ENCODE measurements at places on chromosomes 1 and 21.
A peak's percentile ranks its signal among the peaks of the same experiment; 100 is the strongest.

GRCh38 chr1:6108937-6109614 is 63.4 kb downstream of the KCNAB2 start:
- peak; percentile 30 for DNase-seq
- no peak overlapping the region for H3K27ac ChIP-seq
- peaks cover 2% of the 10 kb centered on the region for H3K27me3 ChIP-seq

- peak overlapping the region; percentile 86 for H3K27ac ChIP-seq
- peaks cover 63% of the 10 kb centered on the region for H3K4me1 ChIP-seq
- H3K4me3 ChIP-seq, result peak overlapping the region; percentile 91
- peak; percentile 17 for DNase-seq
These were observed 791 bp downstream of the USP24 start for GRCh38 chr1:55214212-55214933.

- no peak overlapping the region for H3K27ac ChIP-seq
- H3K4me3 ChIP-seq, result no peak overlapping the region
- no peaks in the 10 kb centered on the region for H3K4me1 ChIP-seq
- H3K27me3 ChIP-seq, result peaks cover 12% of the 10 kb centered on the region
These were observed 5.1 kb downstream of the C1orf87 start for GRCh38 chr1:60068393-60069045.

DNA sequence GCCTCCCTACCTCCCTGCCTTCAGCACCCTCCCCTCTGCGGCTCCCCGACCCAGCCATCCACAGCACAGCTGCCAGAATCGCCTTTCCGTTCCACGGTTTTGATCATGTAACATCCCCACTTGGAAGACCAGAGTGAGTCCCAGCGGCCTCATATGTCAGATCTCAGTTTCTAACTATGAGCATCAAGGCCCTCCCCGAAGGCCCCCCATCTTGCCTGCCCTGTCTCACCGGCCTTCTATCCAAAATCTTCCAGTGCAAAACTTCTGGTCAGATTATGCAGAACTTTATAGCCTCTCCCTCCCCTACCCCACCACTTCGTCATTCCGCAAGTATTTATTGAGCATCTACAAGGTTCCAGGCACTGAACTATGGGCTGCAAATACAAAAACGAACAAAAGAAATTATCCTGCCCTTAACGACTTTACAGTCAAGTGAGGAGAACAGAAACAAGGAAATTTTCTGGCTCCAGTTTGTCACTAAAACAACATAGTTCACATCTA is 20.3 kb upstream of the LMX1A start:
- no peak for DNase-seq
- peak overlapping the region; percentile 18 for H3K4me3 ChIP-seq
- peaks cover 67% of the 10 kb centered on the region for H3K27me3 ChIP-seq
- no peaks in the 10 kb centered on the region for H3K36me3 ChIP-seq
- no peak overlapping the region for H3K27ac ChIP-seq

GRCh38 chr1:157862114-157863070 is 20.8 kb upstream of the CD5L start:
- H3K27ac ChIP-seq, result no peak overlapping the region
- H3K4me1 ChIP-seq, result no peaks in the 10 kb centered on the region
- no peaks in the 10 kb centered on the region for H3K36me3 ChIP-seq
- no peak overlapping the region for H3K4me3 ChIP-seq
- DNase-seq, result no peak

DNA sequence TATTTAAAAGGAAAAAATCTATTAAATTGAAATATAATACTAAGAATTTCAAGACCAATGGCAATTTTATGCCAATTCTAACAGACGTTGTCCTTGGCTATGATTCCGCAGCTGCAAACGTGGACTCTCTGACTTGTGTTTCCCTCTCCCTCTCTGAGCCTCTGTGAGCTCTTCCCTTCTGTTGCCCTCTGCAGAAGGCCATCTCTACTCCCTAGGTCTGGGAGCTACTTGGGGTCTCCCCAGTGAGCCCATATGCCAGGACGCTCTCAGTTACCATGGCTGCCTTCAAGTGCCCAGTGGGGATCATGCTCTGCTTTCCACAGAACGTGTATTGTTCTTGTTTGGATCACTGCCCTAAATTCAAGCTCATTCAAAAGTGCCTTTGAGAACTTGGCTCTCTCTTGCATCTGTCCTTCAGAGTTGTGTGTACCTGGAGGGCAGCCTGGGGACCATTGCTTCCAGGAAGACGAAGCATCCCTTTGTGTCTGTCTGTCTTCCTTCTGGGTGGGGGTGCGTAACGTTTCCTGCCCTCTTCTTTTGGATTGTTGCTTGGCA is 97.5 kb upstream of the TSPAN2 start:
- H3K36me3 ChIP-seq, result no peaks in the 10 kb centered on the region
- DNase-seq, result no peak

DNA sequence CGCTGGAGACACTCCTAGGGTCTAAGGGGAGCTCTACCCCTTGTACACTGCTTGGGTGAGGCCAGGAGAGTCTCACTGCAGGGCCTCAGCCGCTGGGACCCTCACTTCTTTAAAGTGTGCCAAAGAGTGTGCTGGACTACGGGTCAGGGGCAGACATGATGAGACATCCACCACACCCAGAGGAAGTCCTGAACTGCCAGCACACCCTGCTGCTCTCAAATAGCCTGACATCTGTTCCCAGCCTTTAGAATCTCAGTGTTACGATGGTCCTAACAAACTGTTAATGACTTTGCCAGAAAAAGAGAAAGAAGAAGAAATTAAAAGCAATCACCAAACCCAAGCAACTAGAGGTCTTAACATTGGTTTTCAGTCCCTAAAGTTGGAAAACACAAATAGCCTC is 49.0 kb downstream of the MRPL37 start:
- no peaks in the 10 kb centered on the region for H3K27me3 ChIP-seq
- H3K27ac ChIP-seq, result no peak overlapping the region
- H3K4me1 ChIP-seq, result peaks cover 5% of the 10 kb centered on the region
- DNase-seq, result no peak
- H3K36me3 ChIP-seq, result peaks cover 11% of the 10 kb centered on the region

DNA sequence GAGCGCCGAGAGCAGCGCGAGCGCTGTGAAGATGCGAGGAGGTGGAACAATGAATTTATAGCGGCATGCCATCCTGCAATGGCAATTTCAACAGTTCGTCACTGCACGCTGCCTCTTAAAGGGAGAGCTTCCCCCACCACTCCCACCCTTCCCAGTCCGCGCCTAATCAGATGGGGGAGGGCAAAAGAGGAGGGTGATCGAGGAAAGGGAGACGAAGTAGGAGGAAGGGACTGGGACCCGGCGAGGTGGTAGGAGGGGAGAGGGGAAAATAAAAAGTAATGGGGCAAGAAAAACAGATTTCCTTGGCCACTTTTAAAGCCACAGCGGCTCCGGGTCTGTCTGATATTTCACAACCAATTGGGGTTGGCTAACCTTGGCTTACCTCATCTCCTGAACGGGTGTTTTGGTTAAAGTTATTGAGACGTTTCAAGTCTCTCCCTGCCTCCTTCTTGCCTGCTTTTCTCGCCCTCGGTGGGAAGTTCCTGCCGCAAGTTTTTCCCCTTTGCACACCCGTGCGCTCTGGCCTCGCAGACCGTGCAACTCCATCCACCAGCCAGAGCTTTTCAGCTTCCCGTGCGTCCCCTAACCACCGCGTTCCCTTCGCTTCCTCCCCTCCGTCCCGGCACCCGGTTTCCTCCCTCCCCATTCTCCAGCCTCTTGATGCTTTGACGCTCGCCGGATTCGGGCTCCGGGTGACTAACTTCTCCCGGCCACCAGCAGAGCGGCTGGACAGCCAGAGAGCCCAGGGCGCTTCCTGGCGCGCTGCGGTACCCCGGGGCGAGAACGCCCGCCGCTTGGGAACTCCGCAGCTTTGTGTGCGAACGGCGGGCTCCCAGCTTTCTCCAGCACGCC is at the start of gene ADAMTS5:
Gene ADAMTS5, minus strand, starts transcription at position 27 of the 852 bp plus-strand sequence. CDS start 697 bp downstream, outside the sequence.
- no peak within 1 kb of the TSS for H3K27ac ChIP-seq
- H3K36me3 ChIP-seq, result no peaks in the 10 kb centered on the region
- no peak for DNase-seq
- no peaks in the 10 kb centered on the region for H3K4me1 ChIP-seq
- peaks cover 39% of the 10 kb centered on the region for H3K27me3 ChIP-seq
- no peak within 1 kb of the TSS for H3K4me3 ChIP-seq

DNA sequence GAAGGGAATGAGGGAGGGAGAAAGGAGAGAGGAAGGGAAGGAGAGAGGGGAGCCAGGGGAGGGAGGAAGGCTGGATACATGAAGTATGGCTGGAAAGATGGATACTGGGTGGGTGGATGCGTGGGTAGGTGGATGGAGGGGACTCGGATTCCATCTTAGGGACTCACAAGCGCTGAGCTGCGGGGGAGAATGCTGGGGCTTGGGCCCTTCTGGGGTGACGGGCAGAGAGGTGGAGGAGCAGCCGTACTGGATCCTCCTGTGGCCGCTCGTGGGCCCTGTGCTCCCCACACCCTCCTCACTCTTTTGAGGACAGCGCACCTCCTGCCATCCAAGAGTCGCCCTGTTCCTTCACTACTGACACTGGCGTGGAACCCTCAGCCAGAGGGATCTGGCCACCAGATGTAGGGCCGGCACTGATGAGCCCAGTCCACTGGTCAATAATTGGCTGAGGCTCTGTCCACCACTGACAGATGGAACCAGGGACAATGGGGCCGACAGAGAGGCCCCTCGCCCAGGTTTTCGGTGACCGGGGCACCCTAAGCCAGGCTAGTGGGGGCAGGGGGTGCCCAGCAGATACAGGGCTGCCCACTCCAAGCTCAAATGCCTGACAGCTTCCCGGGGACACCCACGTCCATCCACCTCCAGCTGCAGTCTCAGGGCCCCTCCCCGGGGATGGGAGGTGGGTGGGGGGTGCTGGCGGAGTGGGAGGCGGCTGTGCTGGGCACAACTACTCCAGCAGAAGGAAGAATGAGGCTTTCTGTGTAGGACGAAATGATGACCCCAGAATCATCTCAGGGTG is 4.4 kb upstream of the ACTRT2 start:
- H3K4me1 ChIP-seq, result no peaks in the 10 kb centered on the region
- H3K36me3 ChIP-seq, result no peaks in the 10 kb centered on the region
- H3K27me3 ChIP-seq, result no peaks in the 10 kb centered on the region
- no peak overlapping the region for H3K27ac ChIP-seq

GRCh38 chr1:41621256-41621655 is 136.8 kb upstream of the EDN2 start:
- H3K4me1 ChIP-seq, result peaks cover 43% of the 10 kb centered on the region
- DNase-seq, result no peak
- H3K36me3 ChIP-seq, result peaks cover 63% of the 10 kb centered on the region
- H3K27ac ChIP-seq, result no peak overlapping the region

- DNase-seq, result no peak
- no peak overlapping the region for H3K27ac ChIP-seq
- H3K27me3 ChIP-seq, result peaks cover 43% of the 10 kb centered on the region
- no peaks in the 10 kb centered on the region for H3K36me3 ChIP-seq
- H3K4me3 ChIP-seq, result no peak overlapping the region
These were observed 5.4 kb downstream of the MEX3A start for GRCh38 chr1:156076609-156077429.

GRCh38 chr1:90246069-90246468 is 251.2 kb downstream of the ZNF326 start:
- no peak overlapping the region for H3K27ac ChIP-seq
- no peaks in the 10 kb centered on the region for H3K27me3 ChIP-seq
- H3K4me3 ChIP-seq, result no peak overlapping the region
- no peaks in the 10 kb centered on the region for H3K36me3 ChIP-seq
- H3K4me1 ChIP-seq, result no peaks in the 10 kb centered on the region

DNA sequence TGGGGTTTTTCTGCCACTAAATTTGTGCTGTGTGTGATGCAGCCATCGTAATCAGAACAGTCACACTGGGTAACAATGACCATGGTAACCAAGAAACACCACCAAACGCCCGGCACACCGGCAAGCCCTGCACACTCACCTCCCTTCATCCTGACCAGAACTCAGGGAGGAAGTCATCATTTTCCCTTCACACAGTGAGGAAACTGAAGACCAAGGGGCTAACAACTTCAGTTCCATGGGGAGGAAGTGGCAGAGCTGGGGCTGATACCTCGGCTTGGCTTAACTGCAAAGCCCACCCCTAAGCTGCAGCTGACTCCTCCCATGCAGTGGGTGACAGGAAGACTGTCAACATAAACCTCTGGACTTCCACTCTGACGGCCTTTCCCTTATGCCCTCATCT is 69.3 kb upstream of the BCAR3 start:
- H3K27me3 ChIP-seq, result no peaks in the 10 kb centered on the region
- H3K4me3 ChIP-seq, result no peak overlapping the region
- H3K4me1 ChIP-seq, result peaks cover 49% of the 10 kb centered on the region
- DNase-seq, result no peak
- H3K27ac ChIP-seq, result no peak overlapping the region
- peaks cover 10% of the 10 kb centered on the region for H3K36me3 ChIP-seq

- H3K36me3 ChIP-seq, result peaks cover 62% of the 10 kb centered on the region
- no peak overlapping the region for H3K4me3 ChIP-seq
- no peaks in the 10 kb centered on the region for H3K27me3 ChIP-seq
- H3K4me1 ChIP-seq, result peaks cover 23% of the 10 kb centered on the region
These were observed 9.5 kb downstream of the NOL9 start for GRCh38 chr1:6544831-6545230.

GRCh38 chr1:91555821-91556531 is 55.3 kb downstream of the CDC7 start:
- H3K4me3 ChIP-seq, result peak overlapping the region; percentile 53
- H3K36me3 ChIP-seq, result peaks cover 3% of the 10 kb centered on the region
- peak overlapping the region; percentile 93 for H3K27ac ChIP-seq
- peaks cover 86% of the 10 kb centered on the region for H3K4me1 ChIP-seq
- DNase-seq, result peak; percentile 77

- H3K36me3 ChIP-seq, result no peaks in the 10 kb centered on the region
- H3K4me1 ChIP-seq, result peaks cover 12% of the 10 kb centered on the region
- peaks cover 24% of the 10 kb centered on the region for H3K27me3 ChIP-seq
These were observed 19.1 kb upstream of the QSOX1 start for GRCh38 chr1:180135535-180135934.

- no peaks in the 10 kb centered on the region for H3K27me3 ChIP-seq
- H3K4me1 ChIP-seq, result peaks cover 10% of the 10 kb centered on the region
- peaks cover 68% of the 10 kb centered on the region for H3K36me3 ChIP-seq
These were observed 37.0 kb upstream of the RCAN3 start for GRCh38 chr1:24465638-24466037.

DNA sequence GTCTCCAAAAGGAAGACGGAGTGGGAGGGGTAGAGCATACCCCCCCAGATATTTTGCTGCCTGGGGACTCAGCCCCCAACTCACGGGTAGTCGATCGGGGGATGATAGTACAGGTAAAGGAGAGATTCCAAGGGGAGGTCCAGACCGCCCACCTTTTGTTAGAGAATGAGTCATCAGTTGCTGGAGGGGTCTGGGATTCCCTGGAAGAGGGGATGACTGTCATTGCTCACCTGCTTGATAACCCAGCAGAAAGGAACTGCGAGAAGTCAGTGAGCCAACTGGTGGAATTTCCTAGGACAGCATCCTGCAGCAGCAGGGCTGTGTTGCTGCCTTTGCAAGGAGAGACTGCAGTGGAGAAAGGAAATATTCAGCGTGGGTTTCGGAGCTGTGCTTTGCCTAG is 64.4 kb downstream of the MACF1 start:
- DNase-seq, result no peak
- H3K27me3 ChIP-seq, result no peaks in the 10 kb centered on the region
- H3K36me3 ChIP-seq, result peaks cover 33% of the 10 kb centered on the region
- no peak overlapping the region for H3K4me3 ChIP-seq
- H3K4me1 ChIP-seq, result peaks cover 64% of the 10 kb centered on the region

DNA sequence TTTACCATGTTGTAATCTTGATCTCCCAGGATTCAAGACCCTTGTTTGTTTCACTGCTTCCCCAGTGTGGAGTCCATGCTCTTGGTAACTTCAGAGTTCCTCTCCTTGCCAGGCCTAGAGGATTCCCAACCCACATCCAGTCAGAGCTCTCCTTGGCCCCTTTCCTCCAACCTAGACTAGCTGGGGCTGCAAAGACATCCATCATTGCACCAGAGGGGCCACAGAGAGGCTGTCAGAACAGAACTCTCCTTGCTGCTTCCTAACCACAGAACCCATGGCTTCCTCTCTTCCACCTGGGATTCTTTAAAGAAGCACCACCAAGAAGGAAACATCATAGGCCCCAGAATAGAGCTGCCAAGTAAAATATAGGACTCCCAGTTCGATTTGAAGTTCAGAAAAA is 81.0 kb downstream of the HMGB4 start:
- H3K27ac ChIP-seq, result no peak overlapping the region
- H3K27me3 ChIP-seq, result no peaks in the 10 kb centered on the region
- DNase-seq, result no peak
- H3K4me3 ChIP-seq, result no peak overlapping the region
- no peaks in the 10 kb centered on the region for H3K4me1 ChIP-seq
